ENCODE measurements at places on chromosomes 2 and 18.

DNA sequence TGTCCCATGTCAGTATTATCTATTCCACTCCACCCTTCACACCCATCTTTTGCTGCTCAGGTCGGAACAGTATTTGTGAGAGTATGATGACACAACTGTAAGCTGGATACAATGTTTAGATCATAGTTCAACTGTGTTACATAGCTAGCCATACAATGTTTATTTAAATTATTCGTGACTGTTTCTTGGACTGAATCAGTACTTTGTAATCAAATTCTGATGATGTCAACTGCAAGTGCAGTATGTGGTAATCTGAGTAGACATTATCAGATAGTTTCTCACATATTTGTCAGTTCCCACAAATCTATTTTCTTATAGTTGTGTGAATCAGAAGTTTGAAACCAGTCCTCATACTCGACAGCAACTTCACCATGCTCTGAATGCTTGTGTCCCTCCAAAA lies 177.6 kb downstream of the ZNF407 start:
- H3K27me3 ChIP-seq = no peaks in the 10 kb centered on the region
- no peaks in the 10 kb centered on the region for H3K4me1 ChIP-seq
- no peak for DNase-seq
- no peaks in the 10 kb centered on the region for H3K36me3 ChIP-seq
- H3K4me3 ChIP-seq = no peak overlapping the region

DNA sequence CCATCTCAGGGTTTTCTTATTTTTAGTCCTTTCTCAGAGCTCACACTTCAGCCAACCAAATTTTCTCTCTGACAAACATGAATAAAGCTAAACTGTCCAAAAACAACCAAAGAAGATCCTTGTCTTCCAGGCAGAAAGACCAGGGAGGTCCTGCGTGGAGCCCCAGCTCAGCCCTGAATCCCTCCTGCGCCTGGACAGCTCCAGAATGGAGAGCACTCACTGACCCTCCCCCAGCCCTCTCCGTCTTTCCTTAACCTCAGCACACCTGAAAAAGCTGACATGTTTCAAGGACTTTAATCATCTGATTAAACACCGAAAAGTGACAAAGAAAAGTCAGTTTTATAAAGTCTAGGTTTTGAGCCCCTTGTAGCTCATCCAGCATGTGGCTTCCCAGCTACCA lies 22.9 kb upstream of the GNAL start:
- DNase-seq = no peak
- no peak overlapping the region for H3K27ac ChIP-seq
- H3K4me3 ChIP-seq = no peak overlapping the region

GRCh38 chr2:232871418-232871834 lies 1.4 kb downstream of the SNORC start:
- H3K4me3 ChIP-seq = no peak overlapping the region
- H3K27me3 ChIP-seq = no peaks in the 10 kb centered on the region
- H3K27ac ChIP-seq = no peak overlapping the region
- no peaks in the 10 kb centered on the region for H3K36me3 ChIP-seq

DNA sequence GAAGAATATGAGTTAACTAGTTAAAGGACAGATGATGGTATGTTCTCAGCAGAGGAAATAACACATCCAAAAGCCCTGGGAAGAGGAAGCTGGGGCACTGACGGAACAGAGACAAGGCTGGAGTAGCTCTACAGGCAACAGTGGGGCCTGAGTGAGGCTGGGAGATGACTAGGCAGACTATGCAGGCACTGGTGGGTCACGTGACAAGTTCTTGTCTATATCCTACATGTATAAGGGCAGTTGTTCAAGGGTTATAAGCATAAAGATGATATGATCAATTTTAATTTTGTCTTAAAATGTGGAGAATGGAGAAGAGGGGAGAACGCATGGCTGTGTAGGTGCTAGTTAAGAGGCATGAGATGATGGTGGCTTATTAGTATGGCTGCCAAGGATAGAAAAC lies 68.6 kb downstream of the KCNS3 start:
- no peak overlapping the region for H3K27ac ChIP-seq
- H3K27me3 ChIP-seq = no peaks in the 10 kb centered on the region
- H3K36me3 ChIP-seq = no peaks in the 10 kb centered on the region
- H3K4me1 ChIP-seq = no peaks in the 10 kb centered on the region

DNA sequence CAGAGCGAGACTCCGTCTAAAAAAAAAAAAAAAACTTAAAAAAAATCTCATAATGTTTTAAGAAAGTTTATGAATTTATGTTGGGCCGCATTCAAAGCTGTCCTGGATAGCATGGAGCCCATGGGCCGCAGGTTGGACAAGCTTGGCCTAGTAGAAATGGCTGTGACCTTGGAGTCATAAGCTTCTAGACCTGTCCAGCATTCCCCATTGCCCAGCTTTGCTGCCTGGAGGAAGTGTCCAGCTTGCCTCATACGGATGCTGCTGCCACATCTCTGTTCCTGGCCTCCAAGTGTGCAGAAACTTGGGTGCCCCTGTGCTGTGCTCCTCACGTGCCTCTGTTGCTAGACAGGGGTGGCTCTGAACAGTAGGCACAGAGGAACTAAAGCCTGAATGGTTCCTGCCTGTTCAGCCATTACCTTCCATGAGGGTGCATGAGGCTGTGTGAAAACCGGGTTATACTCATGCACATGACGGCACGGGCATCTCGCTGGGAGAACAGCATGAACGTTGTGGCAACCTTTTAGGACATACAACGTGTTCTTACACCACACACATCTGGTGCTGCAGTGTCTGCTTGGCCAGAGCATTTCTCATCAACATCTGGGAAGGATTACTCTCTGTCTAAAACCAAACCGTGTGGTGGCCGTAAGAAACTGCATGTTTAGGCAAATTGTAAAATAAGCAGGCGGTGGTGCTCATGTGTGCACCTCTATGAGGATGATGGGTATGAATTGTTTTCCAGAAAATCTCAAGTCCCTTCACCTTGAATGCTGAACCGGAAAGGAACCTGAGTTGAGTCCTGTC lies 38.2 kb downstream of the FHOD3 start:
- no peak overlapping the region for H3K4me3 ChIP-seq
- H3K36me3 ChIP-seq = no peaks in the 10 kb centered on the region
- H3K27me3 ChIP-seq = no peaks in the 10 kb centered on the region
- no peaks in the 10 kb centered on the region for H3K4me1 ChIP-seq
- no peak for DNase-seq
- H3K27ac ChIP-seq = no peak overlapping the region

- H3K4me1 ChIP-seq = no peaks in the 10 kb centered on the region
- no peaks in the 10 kb centered on the region for H3K27me3 ChIP-seq
- DNase-seq = no peak
- peaks cover 2% of the 10 kb centered on the region for H3K36me3 ChIP-seq
Observed at GRCh38 chr2:38572167-38572566, 30.6 kb downstream of the HNRNPLL start.

GRCh38 chr2:177611310-177611886 lies 218.8 kb downstream of the AGPS start:
- peak overlapping the region; percentile 18 for H3K27ac ChIP-seq
- peak; percentile 54 for DNase-seq
- H3K36me3 ChIP-seq = no peaks in the 10 kb centered on the region
- H3K4me1 ChIP-seq = peaks cover 7% of the 10 kb centered on the region

GRCh38 chr2:172082944-172083627 lies 2.2 kb upstream of the DLX1 start:
- peaks cover 65% of the 10 kb centered on the region for H3K27me3 ChIP-seq
- H3K4me3 ChIP-seq = no peak overlapping the region
- DNase-seq = peak; percentile 69
- no peak overlapping the region for H3K27ac ChIP-seq

- H3K4me1 ChIP-seq = no peaks in the 10 kb centered on the region
- no peaks in the 10 kb centered on the region for H3K36me3 ChIP-seq
- DNase-seq = no peak
- no peak overlapping the region for H3K4me3 ChIP-seq
Observed at GRCh38 chr2:159846564-159846963, 48.6 kb upstream of the CD302 start.

GRCh38 chr18:23173912-23174311 lies 38.6 kb downstream of the CABLES1 start:
- no peaks in the 10 kb centered on the region for H3K27me3 ChIP-seq
- DNase-seq = no peak
- peaks cover 6% of the 10 kb centered on the region for H3K4me1 ChIP-seq
- no peak overlapping the region for H3K4me3 ChIP-seq
- H3K36me3 ChIP-seq = no peaks in the 10 kb centered on the region
- H3K27ac ChIP-seq = no peak overlapping the region

DNA sequence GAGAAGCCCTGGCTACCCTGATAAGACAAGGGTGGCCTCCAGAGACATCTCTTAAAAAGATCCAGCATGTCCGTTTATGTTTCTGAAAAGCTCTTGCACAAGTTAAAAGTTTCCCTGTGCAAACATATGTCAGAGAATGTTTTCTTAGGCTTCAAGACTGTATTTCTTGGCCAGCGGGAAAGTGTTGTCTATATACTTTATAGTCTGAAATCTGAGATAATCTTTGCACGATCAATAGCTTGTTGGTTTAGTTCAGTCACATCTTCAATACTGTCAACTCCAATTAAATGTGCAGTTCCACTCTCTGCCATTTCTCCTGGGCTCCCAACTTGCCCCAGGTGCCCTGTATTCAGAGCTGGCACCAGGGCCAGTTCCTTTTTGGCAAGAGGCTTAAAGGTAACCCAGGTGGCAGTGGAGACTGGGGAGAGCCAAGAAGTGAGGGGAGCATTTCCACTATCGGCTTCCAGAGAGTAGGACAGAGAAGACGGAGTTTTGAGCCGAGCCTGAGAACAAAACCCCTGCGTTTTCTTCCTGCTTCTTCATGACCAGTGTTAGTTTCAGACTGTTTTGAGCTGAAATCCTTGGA lies 64.4 kb downstream of the ACOXL start:
- no peak overlapping the region for H3K4me3 ChIP-seq
- no peaks in the 10 kb centered on the region for H3K4me1 ChIP-seq
- no peak overlapping the region for H3K27ac ChIP-seq
- no peak for DNase-seq
- H3K36me3 ChIP-seq = no peaks in the 10 kb centered on the region

- no peaks in the 10 kb centered on the region for H3K27me3 ChIP-seq
- no peak for DNase-seq
- H3K4me3 ChIP-seq = no peak overlapping the region
- no peak overlapping the region for H3K27ac ChIP-seq
Observed at GRCh38 chr2:233165543-233165894, 86.0 kb upstream of the ATG16L1 start.

DNA sequence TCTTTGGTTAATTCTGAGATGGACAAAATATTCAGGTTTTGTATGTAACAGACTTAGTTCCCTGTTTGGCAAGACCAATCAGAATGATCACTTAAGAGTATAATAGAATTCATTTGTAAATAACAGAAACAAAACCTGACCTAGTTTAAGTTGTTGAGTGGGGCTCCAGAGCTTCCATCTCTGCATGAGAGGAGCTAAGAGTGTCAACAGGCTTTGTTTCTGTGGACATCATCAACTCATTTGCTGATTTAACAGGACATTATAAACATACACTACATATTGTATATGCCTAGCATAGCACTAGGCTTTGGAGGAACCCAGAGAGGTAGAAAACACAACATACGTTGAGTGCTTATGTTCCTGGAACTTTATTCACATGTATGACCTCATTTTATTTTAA lies 75.3 kb upstream of the TRIB2 start:
- H3K27me3 ChIP-seq = no peaks in the 10 kb centered on the region
- H3K4me3 ChIP-seq = no peak overlapping the region
- no peaks in the 10 kb centered on the region for H3K4me1 ChIP-seq

DNA sequence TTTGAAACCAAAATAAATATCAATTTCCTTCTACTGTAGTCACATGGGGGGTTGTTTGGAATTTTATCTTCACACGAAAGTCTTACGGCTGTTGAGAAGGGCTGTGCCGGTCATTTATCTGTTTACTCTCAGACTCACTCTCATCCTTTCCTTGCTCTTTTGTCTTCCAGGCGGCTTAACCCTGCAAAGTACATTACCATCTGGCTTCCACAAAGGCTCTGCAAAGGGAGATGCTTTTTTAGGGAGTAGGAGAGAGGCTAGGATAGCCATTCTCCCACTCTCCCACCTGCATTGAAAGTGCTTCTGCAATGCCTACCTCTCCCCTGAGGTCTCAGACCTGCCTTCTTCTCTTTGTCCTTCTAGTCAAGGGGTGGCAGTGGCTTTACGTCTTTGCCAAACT lies 247.6 kb downstream of the MEIS1 start:
- peak; percentile 23 for DNase-seq
- no peaks in the 10 kb centered on the region for H3K27me3 ChIP-seq
- no peaks in the 10 kb centered on the region for H3K36me3 ChIP-seq
- H3K27ac ChIP-seq = no peak overlapping the region

DNA sequence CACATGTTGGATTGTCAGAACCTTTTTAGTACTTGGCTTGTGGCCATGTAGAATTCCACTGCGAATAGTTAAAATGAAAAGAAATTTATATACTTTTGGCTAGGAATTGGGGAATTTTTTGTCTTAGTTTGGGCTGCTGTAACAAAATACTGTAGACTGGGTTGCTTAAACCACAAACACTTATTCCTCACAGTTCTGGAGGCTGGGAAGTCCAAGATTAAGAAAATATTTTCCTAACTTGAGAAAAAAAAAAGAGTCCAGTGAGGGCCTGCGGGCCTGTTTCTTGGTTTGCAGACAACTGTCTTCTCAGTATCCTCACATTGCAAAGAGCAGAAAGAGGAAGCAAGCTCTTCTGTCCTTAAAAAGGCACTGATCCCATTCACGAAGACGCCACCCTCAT lies 81.9 kb downstream of the CD226 start:
- DNase-seq = no peak
- no peaks in the 10 kb centered on the region for H3K27me3 ChIP-seq
- no peaks in the 10 kb centered on the region for H3K4me1 ChIP-seq

DNA sequence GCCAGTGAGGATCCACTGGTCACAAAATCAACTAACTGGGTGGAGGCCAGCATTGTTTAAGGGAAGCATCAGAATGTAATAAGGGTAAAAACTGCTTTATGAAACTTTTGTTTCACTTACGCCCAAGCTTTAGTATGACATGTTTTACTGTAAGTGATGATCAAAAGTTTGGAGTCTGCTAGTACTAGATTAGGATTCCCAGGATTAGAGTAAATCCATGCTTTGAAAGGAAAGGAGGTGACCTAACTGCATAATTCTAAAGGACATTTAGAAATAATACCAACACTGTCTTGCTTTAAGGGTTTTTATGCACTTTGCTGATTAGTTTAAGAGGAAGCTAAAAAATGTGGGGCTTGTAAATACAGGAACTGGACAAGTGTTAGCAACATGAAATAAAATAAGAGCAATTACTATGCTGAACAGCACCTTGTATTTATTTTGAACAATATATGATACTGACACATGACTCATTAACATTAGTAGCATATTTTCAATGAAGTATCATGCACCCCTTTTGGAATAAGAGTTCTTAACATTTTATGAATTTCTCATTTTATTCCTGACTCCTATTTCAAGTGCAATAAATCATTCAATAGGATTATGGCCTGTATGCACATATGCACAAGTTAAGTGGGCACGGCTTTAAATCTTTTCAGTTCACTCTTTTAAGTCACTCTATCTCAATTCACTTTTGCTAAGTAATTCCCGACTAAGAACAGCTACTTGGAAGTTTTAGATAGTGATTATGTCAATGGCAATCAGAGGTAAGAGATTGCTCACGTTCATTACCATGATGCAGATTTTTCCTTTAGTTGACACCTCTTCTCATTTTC lies 62.5 kb downstream of the STK39 start:
- no peak for DNase-seq
- H3K27ac ChIP-seq = no peak overlapping the region
- no peaks in the 10 kb centered on the region for H3K27me3 ChIP-seq

Data from mesendoderm (in vitro differentiated cells).